ENCODE measurements at places on chromosomes 13 and 19.

DNA sequence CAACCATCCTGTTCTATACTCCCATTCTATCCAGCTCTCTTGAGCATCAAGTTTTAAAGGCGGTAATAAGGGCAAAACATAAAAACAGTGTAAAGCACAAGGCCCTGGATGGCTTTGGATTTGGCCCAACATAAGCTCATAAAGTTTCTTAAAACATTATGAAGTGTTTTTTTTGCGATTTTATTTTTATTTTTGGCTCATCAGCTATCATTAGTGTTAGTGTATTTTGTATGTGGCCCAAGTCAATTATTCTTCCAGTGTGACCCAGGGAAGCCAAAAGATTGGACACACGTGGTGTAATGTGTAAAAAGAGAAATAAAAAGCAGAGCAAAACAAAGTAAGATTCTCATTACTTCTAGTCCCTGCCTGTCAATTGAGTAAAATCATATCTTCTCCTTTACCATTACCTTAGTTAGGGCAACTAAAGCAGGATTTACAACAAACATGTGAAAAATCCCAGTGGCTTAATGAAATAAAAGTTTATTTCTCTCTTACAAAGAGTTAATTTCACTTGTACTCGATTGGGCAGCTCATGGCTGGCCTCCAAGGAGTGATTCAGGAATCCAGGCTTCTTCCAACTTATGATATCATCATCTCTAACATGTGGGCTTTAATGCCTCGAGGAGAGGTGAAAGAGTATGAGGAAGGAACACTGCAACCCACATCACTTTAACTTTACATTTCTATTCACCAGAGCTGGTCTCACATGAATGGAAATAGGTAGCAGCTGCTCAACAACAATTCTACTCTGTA, 725.2 kb upstream of the SLITRK1 start:
- DNase-seq, result no peak

DNA sequence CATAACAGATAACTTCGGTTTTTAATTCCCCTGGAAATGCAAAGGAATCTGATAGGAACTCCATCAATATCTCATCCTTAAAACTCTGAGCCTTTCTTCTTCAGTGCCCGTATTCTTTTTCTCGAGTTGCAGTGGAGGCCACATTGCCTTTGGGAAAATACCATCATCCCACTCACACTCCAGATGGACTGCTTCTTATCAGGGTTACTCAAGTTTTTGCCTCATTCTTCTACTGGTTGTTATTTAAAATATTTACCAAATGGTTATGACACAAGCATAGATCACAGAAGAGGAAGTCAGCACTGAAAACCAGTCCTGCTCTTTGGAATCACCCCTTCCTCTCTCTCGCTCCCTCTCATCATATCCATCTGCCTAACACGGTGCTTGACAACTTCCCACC, 1020.5 kb upstream of the SLC10A2 start:
- no peak for DNase-seq

- DNase-seq, result no peak
Measured at GRCh38 chr19:45763691-45764294, 5.3 kb downstream of the SIX5 start.

GRCh38 chr19:1112268-1113029, 8.7 kb downstream of the GPX4 start:
- peak; percentile 55 for DNase-seq

DNA sequence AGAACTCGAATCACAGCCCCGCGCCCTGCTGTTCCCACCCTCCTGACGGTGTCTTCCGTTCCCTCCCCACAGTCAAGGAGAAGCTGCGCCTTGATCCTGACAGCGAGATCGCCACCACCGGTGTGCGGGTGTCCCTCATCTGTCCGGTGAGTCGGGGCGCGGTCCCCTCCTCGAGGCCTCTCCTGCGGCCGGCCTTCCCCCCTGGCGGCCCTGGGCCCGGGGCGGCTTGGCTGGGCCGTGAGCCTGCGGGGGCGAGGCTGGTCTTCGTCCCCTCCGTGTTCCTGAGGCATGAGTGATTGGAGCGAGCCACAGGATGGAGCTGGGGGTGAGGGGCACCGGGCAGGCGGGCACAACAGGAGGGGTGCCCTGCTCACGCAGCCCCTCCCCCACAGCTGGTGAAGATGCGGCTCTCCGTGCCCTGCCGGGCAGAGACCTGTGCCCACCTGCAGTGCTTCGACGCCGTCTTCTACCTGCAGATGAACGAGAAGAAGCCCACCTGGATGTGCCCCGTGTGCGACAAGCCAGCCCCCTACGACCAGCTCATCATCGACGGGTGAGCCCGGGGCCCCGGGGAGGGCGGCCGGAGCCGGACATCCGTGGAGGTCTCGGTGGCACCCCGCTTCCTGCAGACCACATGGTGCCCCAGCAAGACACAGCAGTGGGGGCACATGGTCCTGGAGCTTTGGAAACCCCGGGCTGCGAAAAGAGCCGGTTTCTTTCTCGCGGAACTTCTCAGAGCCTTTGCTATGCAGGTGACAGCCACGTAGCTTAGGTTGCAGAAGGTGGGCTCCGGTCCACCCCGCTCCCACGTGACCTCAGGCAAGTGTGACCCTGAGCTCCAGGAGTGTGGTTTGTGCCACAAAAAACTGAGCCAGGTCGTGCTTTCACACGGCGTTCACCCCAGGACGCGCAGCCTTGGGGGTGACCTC, 25.8 kb downstream of the PIAS4 start:
- no peak for DNase-seq
